ENCODE measurements at places on chromosomes 12 and 14.

GRCh38 chr14:69657950-69658355 lies 46.6 kb downstream of the SUSD6 start:
- peak; percentile 27 for DNase-seq

DNA sequence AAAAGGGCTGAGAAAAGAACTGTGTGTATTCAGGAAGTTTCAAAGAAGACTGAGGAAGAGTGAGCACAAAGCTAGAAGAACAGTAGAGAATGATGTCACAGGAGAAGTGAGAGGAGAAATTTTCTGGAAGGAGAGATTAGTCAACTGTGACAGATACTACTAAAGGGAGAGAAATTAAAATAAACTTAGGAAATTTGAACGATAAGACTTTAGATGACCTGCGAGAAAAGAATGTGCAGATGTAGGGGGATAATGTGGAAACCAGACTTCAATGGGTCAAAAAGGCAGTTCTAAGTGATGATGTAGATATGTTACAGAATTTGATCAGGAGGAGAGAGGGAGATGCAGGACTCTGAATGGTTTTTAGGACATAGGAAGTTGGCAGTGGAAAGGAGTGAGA lies 287.4 kb downstream of the SYT1 start:
- DNase-seq, result no peak

DNA sequence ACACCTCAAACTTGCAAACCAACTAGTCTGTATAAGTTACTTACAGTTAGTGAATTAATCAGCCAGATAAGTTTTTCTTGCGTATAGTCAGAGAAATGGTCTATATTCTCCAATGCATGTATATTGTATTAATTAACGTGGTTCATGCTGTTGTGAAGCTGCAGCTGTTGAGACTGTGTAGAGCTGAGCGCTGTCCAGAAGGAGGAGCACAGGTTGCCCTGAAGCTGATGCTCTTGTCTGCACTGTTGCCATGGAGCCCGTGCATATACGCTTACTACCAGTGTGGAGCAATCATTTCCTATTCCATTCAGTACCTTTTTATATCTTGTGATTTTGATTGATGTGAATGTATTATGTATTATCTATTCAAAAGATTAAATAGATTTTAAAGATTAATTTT lies 74.3 kb upstream of the ARID2 start:
- DNase-seq, result no peak

GRCh38 chr12:57604992-57605810 lies 577 bp downstream of the DTX3 start:
- DNase-seq, result peak; percentile 72

- no peak for DNase-seq
Observed at GRCh38 chr12:113723631-113724030, 242.5 kb downstream of the RBM19 start.

GRCh38 chr12:93113317-93114006 lies 184.4 kb upstream of the EEA1 start:
- no peak for DNase-seq

- DNase-seq, result no peak
Observed at GRCh38 chr14:82811246-82811645, 1277.6 kb upstream of the SEL1L start.

- peak; percentile 7 for DNase-seq
Observed at GRCh38 chr12:4438834-4439596, 6.6 kb downstream of the FGF6 start.

- DNase-seq, result no peak
Observed at GRCh38 chr12:71900091-71900490, 38.6 kb upstream of the TPH2 start.

GRCh38 chr12:110005319-110005973 lies 6.2 kb downstream of the ANKRD13A start:
- no peak for DNase-seq

GRCh38 chr12:122749569-122750332 lies 2.9 kb upstream of the DENR start:
- DNase-seq, result peak; percentile 71

DNA sequence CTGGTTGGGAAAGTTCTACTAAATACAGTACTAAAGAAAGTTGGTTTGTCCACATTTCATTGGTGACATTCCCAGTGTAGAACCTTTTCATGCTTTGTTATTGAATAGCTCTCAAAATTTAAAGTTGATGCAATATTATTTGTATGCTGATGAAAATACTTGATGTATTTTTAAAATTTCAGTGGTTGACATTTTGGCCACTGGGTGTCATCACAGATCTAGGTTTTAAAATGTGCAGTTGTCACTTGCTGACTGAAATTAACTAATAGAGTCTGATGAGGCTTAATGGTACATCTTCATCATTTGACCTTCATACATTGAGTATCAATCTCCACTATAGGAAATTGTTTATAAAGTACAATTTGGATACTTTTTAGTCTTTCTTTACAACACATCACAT lies 37.1 kb downstream of the CMAS start:
- DNase-seq, result no peak

All from H7 (cell line).